ENCODE measurements at places on chromosomes 6 and 20.

DNA sequence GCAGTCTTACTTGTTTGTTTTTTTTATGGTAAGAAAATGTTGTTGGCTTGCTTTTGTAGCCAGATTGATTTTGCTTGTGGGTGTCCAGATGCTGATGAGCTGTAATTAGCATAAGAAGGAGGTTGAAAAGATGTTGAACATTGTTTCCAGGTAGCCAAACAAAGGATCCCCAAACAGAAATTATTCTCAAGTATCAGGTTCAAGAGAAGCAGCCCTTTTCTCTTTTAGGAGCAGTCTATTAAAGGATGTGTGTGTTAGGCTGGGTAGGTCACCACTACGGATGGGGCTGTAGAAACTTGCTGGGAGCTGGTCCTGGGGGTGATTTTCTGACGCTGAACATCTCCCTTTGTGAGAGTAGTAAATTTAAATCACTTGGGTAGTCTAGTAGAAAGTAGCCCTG is 86.9 kb upstream of the VSTM2L start:
- DNase-seq = no peak

DNA sequence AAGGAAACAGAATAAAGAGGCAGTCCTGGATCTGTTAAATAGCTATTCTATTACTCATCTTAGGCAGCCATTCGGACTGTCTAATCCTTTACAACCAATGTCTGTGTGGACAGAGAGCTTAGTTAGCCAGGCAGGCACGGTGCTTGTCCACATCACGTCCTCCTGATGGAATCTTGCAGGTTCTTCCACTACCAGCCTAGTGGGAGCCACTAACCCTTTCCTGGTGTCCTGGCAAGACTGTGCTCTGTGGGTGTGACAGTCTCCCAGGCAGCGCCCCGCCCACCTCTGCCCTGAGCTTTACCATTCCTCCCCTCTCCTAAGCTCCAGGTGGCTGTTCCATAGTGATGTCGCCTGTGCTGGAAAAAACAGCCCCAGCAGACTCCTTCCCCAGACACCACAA is 78.3 kb upstream of the CLDN20 start:
- DNase-seq = no peak

- DNase-seq = no peak
Measured at GRCh38 chr20:18050628-18051027, 7.1 kb downstream of the OVOL2 start.

DNA sequence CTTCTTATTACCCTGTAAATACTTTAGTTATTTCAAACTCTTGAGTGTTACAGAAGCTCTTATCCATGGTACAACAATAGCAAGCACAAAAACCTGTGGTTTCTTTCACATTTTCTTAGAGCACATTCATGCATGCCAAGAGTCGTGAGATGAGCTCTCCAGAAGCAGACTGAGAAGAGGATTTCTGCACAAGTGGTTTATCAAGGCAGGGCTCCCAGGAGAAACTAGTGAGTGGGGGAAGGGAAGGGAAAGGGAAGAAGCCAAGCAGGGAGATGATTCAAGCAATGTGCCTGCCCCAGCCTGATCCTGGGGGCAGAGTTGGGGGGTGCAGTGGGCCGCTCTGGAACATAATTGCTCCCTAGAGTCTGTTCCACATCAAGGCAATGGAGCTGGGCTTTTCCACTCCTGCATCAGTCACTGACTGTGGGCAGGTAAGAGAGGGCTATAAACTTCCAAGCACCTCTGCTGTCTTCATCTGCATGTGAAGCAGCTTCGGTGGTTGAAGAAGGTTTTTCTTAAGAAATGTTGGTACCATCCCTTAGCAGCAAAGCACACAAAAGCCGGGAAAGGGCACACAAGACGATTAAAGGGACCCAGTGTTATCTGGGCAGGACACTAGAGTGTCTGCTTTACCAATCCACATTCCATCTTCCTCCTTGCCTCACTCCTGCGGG is 152.1 kb downstream of the PLCB4 start:
- DNase-seq = no peak

- no peak for DNase-seq
Measured at GRCh38 chr6:40302856-40303454, 284.2 kb downstream of the LRFN2 start.

DNA sequence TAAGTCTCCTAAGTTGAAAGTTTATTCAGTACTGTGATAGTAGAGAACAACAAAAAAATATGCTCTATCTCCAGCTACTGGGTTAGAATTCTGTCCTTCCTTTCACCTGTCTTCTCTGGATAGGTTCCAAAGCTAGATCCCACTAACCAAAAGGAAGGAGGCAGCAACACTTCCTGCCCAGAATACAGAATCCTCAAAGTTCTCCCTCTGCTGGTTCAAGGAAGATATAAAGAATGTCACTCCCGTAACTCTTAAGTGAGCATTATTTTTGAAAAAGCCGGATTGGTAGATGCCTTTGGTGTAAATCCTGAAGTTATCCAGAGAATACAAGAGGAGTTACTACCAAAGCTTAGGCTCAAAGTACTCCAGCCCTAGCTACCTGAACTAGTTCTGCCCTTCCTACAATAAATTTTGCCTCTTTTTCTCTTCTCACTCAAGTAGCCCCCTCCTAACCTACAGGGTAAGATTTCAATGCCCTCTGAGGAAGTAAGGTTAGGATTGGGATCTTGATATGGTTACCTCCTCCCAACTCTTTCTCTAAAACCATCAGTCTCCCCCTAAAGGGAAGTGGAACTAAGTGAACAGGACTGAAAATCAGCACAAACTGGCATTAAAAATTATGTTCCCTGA is 26.0 kb upstream of the CRIP3 start:
- DNase-seq = no peak

- no peak for DNase-seq
Measured at GRCh38 chr20:17505636-17506517, 25.3 kb downstream of the BFSP1 start.

- no peak for DNase-seq
Measured at GRCh38 chr6:155120034-155120433, 124.9 kb downstream of the TIAM2 start.

DNA sequence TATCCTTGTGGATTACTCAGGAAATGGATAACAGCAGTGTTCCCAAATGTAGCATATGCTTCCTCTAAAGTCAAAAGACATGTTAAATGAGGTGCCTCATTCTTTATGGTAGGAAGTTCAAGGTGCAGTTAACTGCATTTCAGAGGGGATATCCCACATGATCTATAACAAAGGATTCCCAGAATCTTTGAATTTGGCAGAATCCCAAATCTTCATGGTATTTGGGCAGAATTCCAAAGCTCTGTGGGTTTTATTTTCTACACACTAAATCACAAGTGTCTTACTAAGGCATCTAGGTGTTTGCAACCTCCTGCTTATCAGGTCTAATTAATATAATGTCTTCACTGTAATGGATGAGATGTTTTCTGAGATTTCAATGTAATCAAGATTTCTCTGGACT is 364.3 kb upstream of the MAN1A1 start:
- DNase-seq = no peak

DNA sequence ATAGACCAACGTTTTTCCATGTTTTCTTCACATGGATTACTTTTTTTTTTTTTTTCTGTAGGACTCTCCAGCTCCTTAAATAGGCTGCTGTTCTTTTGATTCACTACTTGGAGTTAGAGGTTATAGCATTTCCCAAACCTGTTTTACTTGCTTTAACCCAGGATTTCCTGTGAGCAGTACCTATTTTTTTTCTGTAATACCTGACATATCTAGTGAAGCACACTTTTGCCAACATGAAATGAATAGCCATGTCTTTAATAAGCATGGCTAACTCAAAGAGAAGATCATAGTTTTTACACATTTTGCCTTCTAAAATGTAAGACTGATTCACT is 137.0 kb downstream of the FOXA2 start:
- DNase-seq = no peak

- DNase-seq = no peak
Measured at GRCh38 chr6:79230149-79230548, 4.3 kb downstream of the HMGN3 start.

- DNase-seq = no peak
Measured at GRCh38 chr6:50922579-50923525, 104.2 kb downstream of the TFAP2B start.

DNA sequence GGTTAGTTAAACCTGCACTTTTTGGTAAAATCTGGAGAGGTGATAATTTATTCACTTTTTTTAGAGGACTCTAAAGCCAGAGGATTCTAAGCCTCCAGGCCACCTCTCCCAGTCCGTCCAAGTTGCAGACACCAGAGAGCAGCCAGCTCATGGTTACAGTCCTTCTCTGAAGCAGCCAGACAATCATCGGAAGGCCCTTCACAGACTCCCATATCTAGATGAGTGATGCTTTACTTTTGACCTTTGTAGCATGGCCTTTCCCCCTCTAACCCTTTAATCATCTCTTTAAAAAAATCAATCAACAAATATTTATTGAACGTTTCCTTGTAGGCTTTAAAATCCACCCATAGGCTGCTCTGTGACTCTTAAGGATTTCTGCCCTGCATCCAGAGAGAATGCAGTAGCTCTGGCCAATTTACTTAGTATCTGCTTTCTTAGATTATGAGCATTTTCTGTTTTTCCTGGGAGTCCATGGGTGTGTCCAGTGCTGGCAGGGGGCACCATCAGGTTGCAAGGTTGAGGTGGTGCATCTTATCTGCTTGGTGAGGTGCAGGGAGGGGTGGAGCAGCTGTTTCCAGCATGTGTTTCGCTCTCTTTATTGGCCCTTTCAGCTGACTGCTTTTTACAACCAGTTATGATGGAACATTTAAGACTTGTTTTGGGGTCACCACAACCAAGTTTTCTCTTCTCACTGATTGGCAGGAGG is 58.6 kb downstream of the JARID2 start:
- DNase-seq = no peak

DNA sequence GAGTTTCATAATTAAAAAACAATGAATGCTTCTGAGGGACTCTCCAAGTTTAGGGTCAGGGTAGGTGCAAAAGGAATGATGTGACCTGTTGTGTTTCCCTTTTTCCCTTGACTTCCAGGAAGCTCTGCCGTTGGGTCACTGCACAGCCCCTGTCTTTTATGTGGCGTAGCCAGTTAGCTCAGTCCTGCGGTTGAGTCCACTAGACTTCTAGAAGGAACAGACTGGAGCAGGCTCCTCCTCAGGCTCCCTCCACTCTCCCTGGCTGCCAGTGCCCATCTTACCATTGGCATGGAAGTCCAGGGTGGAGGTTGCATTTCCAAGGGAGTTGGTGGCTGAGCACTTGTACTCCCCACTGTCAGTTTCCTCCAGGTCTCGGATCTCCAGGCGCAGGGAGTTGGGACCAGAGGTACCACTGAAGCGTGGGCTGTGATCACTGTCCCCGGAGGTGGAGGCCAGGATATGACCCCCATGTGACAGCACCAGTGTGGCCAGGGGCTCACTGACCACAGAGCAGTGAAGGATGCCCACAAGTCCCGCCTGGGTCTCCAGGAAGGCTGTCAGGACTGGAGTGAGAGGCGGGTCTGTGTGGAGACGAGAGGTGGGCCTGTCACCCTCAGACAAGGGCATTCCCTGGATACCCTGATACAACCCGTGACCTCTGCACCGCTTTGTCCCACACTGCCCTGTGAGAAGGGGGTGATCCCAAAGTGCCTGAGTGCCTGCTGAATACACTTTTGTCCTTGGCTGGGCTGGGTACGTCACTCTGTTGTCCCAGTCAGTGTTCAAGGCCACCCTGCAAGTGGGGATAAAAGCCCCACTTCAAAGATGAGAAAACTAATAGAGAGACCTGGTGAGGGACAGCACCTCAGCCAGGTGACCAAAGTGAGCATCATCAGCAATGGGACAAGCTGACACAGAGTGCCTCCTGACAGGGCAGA is 11.1 kb downstream of the SIGLEC1 start:
- no peak for DNase-seq

GRCh38 chr6:20943040-20943627 is 408.9 kb downstream of the CDKAL1 start:
- no peak for DNase-seq

DNA sequence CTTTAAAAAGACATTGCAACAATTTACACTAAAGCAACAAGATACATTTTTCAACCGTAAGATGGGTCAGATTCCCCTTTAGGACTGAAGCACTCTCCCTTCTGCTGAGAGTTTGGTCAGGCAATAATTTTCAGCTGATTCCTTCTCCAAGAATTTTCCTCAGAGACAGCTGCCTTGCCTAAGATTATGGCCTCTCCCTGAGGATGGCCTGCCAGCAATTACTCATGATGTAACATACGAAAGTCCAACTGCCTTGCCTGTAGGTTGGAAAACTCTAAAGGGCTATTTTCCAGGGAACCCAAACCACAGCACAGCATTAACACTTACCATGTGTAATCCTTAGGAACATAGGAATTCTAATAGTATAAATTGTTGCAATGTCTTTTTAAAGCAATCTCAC is 229.1 kb upstream of the FLRT3 start:
- no peak for DNase-seq

DNA sequence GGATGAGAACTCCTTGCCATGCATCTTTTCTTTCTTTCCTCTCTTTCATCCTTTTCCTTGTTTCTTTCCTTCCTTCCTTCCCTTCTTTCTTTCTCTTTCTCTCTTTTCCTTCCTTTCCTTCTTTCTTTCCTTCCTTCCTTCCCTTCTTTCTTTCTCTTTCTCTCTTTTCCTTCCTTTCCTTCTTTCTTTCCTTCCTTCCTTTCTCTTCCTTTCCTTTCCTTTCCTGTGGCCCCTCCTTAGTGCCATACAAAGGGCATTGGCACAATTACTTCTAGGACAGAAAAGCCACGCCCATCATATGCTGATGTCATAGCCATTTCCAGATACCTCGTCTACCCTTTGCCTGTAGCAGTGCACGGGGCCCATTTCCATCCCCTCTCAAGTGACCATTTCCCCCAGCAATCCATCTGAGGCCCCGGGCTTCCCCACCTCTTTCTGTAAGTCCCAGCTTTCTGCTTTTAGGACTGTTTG is 2.2 kb upstream of the CENPB start:
- DNase-seq = no peak

- no peak for DNase-seq
Measured at GRCh38 chr6:157152556-157152955, 170.8 kb downstream of the TMEM242 start.

DNA sequence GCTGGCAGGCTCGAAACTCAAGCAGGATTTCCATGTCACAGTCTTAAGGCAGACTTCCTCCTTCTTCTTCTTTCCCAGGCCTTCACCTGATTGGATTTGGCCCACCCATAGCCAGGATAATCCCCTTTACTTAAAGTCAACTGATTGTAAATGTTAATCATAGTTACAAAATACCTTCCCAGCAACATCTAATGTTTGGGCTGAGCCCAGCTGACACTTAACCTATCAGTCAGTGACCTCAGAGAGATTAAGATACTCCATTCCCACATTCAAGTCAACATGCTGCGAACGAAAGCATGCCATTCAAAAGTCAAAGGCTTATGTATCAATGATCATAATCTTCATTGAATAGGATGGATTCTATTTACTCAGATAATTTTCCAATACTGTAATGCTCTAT is 16.0 kb downstream of the MAP7 start:
- DNase-seq = no peak

DNA sequence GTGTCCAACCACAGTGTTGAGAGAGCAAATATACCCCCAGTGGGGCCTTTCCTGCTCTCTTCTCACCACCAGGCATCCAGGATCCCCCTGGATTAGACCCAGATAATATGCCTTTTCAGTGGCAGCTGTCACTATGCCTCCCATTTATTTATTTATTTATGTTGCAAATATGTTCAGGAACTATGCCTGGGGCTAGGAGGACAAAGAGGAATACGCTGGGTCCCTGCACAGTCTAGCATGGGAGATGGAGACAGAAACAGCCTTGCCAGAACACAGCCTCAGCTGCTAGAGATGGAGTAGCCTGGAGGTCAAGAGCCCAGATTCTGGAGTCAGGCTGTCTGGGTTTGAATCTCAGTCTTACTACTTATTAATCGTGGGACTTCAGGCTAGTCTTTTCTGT is 74.6 kb upstream of the LRFN2 start:
- DNase-seq = no peak

- DNase-seq = no peak
Measured at GRCh38 chr6:21986703-21987102, 310.1 kb downstream of the PRL start.
